HCEC 1CT (cell line): ENCODE measurements at places on chromosomes 12 and 14.
A peak's percentile ranks its signal among the peaks of the same experiment; 100 is the strongest.

- peak; percentile 1 for DNase-seq
These were observed 11.2 kb upstream of the RNU6-7 start for GRCh38 chr14:32190673-32191072.

- no peak for DNase-seq
These were observed 54.4 kb upstream of the PRMT8 start for GRCh38 chr12:3436461-3437065.

DNA sequence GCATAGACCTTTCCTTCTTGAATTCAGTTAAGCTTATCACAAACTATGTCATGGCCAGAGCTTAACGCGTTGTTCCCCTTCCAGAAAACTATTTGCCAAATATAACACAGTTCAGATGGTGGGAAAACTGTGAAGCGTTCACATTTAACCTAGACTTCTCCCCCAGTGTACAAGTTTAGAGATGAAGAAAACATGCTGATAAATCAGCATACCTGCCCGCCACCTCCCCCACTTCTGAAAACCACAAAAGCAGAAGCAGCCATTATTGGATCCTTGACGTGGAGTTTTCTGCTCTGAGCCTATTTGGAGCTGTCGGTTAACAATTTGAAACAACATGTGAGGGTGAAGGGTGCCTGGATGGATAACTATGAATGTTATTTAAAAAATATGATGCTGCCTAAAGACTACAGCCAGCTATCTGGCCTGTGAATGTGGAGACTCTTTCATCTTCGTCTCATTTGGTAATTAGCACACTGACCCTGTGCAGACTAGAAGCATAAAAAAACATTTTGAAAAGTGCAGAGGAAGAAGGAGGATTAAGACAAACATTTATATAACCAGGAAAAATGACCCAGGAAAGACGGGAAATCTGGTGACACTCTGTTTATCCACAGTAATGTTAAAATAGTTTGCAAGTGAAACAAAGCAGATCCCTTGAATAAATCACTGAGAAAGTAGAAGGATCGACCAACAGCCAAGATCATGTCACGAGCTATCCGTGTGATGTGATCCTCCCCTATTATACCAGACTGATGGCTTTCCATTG is 408.2 kb downstream of the AEBP2 start:
- DNase-seq, result no peak

DNA sequence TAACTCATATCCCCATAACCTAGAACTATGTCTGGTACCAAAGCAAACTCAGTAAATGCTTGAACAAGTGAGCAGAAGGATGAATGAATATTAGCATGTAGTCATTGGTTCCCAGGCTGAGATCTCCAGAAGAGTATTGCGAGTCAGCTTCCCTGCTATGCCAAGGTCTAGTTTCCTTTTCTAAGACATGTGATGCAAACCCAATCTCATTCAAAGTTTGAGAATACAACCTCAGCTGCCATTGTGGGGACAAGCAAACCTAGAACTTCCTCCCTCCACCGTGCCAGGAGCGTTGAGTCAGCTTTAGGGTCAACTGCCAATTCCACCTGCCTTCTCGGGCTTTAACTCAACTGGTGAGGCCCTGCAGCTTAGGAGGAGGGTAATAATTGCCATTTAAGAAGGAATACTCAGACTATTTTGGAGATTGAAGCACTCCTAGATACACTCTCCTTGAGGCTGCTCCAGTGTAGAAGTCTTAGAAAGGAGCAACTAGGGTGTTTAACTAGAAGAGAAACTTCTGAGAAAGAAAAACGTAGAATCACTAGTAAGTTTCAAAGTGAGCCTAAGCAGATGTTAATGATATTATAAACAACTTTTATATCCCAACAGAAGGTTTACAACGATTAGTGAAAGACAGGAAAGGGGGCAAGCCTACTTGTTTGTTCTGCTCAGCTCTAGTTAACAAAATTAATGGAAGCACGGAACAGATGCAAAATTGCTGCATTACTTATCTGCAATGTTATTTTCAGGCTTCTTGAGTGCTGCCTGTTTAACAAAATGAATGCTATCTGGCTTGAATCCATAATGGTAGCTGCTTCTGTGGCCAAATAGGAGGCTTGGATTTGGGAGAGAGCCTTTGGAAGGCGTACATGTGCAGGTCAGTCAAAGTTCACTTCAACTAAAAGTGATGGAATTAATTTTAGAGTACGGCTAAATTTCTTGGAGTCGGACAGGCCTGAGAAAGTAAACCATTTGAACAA is 96.9 kb downstream of the HELB start:
- peak; percentile 36 for DNase-seq

DNA sequence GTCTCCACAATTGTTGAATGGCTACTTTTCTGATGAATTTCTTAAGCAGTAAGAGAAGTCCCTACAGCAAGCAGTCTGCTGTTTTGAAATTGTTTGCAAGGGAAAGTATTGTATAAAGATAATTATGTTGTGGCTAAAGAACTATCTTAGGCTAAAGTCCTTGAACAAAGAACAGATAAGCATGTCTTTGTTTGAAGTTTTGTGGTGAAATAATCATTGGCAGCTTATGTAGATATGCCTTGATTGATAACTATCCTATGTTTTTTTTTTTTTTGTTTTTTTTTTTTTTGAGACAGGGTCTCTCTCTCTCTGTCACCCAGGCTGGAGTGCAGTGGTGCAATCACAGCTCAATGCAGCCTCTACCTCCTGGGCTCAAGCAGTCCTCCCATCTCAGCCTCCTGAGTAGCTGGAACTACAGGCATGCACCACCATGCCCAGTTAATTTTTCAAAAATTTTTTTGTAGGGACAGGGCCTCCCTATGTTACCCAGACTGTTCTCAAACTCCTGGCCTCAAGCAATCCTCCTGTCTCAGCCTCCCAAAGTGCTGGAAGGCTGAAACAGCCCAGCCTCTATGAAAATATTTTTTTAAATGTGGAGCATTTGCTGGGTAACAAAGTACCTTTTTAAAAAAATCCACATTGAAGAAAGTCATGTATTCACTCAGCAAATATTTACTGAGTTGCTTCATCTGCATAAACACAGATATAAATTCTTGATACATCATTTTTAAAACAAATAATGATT is 80.8 kb downstream of the LLPH start:
- no peak for DNase-seq

GRCh38 chr12:107662484-107662883 is 23.1 kb upstream of the PWP1 start:
- no peak for DNase-seq

DNA sequence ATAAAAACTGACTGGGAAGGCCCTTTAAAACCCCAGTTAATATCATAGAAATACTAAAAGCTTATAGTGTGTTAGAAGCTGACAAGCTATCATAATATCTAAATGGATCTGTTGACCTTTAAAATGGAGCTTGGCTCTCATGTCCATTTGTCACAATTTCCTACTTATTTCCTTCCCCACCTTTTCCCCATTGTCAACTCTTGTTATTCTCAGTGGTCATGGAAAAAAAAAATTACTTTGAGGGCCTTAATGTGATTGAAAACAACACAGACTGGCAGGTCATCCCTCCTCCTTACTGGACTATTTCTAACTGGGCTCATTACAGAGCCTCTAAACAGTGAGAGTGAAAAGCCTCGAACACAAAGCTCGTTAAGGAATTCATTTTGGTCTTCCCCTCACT is 13.7 kb upstream of the WNK1 start:
- no peak for DNase-seq

DNA sequence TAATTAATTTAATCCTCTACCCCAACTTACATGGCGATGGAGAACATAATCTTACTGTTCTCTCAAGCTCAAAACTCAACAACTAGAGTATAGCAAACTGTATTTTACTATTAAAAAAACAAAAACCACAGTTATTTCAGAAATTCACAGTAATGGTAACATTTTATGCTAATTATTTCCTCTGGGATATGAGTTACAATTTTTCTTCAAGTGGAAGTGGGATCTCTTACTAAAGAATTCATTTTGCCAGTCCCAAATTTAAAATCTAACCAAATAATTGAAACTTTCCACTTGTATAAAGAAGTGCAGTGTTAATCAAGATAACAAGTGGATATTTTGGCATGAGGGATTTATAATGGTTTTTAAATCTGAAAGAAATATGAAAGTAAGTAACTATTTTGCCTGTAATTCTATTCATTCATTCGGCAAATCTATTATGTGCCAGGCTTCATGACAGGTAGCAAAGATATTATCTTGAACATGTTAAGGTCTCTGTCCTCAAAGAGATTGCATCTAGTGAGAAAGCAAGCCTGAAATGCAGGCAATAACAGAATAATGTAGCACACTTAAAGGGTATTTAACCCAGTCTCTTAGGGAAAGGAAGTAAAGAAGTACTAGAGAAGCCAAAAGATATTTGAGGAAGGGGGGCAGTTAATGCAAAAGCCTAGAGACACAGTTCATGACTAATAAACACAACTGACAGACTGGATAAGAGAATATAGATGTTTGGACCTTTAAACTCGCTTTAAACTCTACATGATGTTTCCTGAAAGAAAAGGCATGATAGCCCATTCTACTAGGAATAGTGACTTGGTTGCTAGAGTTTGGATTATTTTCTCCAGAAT is 44.0 kb downstream of the TAOK3 start:
- no peak for DNase-seq

GRCh38 chr14:72701605-72702004 is 192.3 kb downstream of the DPF3 start:
- DNase-seq, result no peak

DNA sequence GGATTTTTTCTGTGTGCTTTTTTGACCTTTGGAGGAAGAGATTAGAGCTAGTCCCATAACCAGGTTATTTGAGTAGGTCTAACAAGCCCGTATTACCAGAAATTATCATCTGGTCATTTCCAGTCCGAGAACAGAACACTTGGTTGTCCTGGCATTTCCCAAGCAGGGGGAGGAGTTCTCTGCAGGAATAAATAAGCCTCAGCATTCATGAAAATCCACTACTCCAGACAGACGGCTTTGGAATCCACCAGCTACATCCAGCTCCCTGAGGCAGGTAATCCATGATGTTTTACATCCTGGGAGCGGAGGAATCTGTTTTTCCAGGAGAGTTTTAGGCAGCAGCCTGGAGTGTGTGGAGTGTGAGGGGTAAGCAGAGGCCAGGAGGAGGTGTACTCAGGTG is at the start of gene SERPINA3:
TSS of gene SERPINA3 (plus strand) at position 218 of the 400 bp plus-strand sequence. CDS start 2,051 bp downstream, outside the sequence.
- no peak for DNase-seq

DNA sequence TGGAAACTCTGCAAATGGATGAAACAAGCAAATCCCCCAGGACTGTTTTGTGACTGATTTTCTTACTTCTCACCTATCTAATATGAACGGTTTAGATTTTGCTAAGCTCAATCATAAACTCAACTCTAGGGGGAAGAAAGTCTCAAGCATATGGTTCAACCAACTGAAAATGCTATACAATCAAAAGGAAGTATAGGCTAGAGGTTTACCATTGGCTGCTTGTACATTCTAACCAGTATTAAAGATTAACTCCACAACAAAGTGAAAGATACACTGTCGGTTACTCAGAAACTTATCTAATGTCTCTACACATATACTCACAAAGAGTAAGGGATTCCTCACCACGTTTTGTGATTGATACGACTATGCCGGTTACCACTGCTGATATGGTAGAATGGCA is 281.8 kb upstream of the SOX5 start:
- no peak for DNase-seq

DNA sequence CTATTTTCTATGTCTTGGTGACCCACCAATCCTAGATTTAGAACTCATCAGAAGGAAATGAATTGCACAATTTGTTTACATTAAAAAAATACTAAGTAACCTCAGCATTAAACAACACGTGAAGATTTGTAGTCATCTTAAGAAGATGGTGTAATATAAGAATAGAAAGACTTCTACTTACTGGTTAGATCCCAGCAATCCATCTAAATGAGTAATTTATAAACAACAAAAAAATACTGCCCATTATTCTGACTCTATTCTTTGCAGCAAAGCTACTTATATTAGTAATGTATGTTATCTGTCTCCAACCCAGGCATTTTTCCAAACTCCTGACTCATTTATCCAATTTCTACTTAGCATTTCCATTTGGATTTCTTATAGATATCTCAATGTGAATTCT is 67.8 kb downstream of the CD163L1 start:
- peak; percentile 92 for DNase-seq

- DNase-seq, result no peak
These were observed 425.0 kb upstream of the SOX5 start for GRCh38 chr12:24374452-24374851.
